Right hindlimb (tissue), 1 donor: ENCODE measurements at places on chromosomes 2 and 18.
A peak's percentile ranks its signal among the peaks of the same experiment; 100 is the strongest.

GRCh38 chr2:200467806-200468681 lies 41.8 kb downstream of the KCTD18 start:
- DNase-seq, result no peak

GRCh38 chr18:73636355-73636754 lies 511.3 kb downstream of the FBXO15 start:
- DNase-seq, result no peak

- peak; percentile 43 for DNase-seq
Measured at GRCh38 chr2:223414646-223415045, 187.5 kb downstream of the SCG2 start.

DNA sequence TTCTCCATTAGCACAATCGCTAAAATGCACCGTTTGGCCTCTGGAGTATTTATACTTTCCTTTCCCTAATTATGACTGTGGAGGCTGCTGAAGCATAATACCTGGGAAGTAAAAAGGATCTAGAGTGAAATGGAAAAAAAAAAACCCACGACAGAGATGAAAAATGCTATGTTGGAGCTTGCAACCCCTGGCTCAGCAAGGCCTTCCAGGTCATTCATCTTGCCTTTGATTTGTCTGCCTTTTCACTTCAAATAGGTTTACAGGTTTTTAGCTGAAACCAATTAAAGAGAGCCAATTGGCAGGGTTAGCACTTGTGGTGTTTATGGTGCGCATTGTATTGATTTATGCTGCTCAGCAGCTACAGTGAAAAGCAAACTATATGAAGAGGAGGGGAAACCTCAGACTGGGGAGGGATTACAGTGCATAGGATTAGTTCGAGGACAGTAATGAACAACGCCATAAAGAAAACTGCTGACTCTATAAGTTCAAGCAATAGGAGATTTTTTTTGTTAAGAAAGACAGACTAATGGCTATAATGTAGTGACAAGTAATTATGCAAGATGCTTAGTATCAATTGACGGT lies 347.9 kb downstream of the MEIS1 start:
- no peak for DNase-seq

DNA sequence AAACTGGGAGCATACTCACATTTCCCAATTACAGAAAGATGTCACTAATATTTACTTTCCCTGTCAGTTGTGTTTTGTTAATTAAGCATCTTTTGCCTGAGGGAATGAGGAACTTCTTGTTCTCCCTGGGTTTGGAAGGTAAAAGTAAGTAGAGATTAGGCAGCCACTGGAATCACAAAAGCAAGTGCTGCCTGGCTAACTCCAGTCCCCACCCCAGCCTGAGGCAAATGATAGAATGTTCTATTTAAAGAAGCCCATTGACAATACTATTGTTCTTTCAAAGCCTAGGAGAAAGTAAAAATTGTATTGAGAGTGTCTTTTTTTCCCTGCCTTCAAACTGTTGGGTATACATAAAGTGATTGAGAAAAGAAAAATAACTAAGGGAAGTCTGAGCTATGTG lies 93.8 kb downstream of the MBD2 start:
- DNase-seq, result no peak

GRCh38 chr2:38875576-38876367 lies at the start of the genes DHX57 and MORN2:
TSS of gene DHX57 (minus strand) at chr2:38875934. CDS start at chr2:38868405, 7,529 bp downstream.
TSS of gene MORN2 (plus strand) at chr2:38875976.
- DNase-seq, result peak; percentile 93

DNA sequence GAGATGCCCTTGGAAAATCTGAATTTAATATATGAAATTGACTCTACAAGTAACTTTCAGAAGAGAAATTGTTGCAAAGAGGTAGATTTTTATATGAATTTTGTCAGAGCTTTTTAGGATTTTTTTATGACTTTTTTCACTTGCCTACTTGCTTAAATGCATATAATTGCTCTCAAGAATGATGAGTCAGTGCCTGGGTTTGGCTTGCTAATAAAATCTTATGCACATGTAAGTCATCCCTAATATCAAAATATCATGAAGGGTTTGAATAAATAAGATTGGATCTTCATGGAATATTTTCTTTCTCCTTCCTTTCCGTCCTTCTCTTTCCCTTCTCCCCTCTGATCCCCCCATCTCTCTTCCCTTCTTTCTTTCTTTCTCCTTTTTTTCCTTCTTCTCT lies 354.1 kb downstream of the TXNL1 start:
- DNase-seq, result no peak

- no peak for DNase-seq
Measured at GRCh38 chr18:64202210-64202836, 53.4 kb upstream of the LINC00305 start.

DNA sequence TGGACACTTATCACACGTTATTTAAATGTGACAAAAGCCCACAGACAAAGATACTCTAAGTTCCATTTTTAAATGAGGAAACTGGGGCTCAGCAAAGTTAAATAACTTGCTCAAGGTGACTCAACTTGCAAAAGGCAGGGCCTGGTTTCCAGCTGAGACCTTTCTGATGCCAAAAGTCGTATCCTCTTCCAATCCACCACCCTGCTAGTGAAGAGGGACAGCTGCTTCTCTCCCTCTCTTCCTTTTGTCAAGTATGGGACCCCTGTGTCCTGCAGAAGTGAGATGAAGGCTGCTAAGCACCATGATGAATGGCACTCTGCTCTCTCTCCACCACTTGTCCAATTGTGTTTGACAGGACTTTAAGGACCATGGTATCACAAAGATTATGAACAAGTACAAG lies 140.9 kb downstream of the DYM start:
- no peak for DNase-seq

DNA sequence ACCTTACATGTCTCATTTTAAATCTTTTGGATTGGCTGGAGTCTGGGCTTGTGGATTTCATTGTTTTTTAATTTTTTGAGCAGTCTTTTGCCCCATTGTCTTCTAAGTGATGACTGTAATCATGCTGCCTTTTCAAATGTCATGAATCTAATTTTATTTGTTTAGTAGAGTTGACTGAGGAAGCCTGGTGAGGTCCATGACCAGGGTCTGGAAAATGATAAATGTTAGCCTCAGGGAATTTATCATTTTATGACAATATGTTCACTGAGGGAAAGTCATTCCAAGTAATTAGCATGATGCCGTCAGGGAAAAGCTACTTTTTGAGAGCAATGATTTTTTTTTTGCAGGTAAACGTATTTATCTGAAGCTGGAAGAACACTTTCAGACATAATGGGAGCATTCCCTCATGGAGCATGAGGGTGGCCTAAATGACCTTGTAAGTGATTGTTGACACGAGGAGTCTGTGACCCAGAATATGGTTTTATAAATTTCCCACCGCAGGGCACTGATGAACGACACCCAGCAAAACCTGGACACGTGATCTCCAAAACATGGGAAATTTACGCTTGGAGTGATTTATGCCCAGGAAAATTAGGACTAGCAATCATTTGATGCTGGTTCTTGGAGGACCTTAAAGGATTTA lies 155.3 kb upstream of the NABP1 start:
- no peak for DNase-seq

GRCh38 chr2:163698857-163699256 lies 37.0 kb downstream of the FIGN start:
- no peak for DNase-seq

- no peak for DNase-seq
Measured at GRCh38 chr2:67243919-67244318, 153.2 kb upstream of the ETAA1 start.

GRCh38 chr2:173239644-173240043 lies 115.0 kb upstream of the CDCA7 start:
- DNase-seq, result no peak

DNA sequence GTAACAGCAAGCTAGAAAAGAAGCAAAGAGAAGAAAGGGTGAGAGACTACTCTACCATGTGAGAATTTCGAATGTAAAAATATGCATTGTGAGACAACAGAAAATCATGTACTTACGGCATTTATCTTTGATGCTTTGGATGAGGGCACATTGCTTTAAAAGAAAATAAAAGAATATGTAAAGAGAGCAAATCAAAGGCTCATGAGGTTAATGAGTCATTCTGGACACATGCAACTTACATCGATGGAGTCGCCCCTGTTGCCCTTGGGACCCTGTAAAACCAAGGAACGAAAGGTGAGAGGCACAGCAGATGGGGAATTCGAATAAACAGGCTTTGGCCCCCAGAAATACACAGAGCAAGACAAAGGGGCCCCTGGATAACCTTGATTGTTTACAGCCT lies 69.0 kb downstream of the COL6A3 start:
- no peak for DNase-seq

GRCh38 chr18:45243340-45244110 lies 371.8 kb upstream of the SLC14A2 start:
- no peak for DNase-seq

GRCh38 chr2:196291873-196292800 lies 120.8 kb upstream of the STK17B start:
- DNase-seq, result peak; percentile 39

DNA sequence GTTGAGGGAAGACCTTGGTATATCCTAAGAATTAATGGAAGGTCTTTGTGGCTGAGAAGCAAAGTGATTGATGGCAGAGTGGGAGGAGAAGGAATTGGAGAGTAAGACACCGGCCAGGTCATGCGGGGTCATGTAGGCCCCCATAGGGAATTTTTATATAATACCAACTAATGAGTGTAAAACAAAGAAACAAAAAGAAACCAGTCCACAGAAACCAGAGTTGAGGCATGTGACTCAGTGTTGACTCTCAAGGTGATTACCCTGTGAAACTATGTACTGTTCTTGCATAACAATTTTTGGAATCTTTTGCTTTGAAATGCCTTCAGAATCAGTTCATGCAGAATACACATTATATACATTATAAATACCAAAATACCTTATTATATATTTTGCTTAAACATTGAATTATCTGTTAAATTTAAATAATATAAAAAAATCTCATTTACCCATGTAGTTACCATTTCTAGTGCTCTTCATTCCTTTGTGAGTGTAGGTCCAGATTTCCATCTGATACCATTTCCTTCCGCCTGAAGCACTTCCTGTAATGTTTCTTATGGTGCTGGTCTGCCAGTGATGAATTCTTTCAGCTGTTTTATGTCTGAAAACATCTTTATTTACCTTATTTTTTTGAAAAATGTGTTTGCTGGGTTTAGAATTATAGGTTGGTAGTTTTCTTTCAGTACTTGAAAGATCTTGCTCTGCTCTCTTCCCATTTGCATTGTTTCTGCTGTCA lies 8.6 kb downstream of the CLIP4 start:
- no peak for DNase-seq

DNA sequence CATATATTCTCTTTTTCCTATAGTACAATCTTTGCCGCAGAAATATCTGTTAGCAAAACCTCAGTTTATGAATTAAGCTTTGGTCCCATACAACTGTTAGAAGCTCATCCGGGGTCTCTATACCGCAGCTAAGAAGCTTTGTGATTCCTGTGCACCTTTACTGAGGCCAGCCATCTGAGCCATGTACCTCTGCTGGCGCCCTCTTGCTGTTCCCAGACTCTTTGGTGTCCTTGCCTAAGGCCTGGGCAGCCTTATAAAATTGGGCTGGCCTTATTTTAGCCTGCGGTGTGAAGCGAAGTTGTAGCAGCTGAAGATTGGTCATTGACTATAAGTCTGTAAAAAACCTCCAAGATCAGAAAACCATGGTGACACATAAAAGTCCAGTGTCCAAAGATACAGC lies 1135.1 kb upstream of the CHAC2 start:
- no peak for DNase-seq

- no peak for DNase-seq
Measured at GRCh38 chr2:64828261-64828660, 160.9 kb upstream of the SLC1A4 start.

DNA sequence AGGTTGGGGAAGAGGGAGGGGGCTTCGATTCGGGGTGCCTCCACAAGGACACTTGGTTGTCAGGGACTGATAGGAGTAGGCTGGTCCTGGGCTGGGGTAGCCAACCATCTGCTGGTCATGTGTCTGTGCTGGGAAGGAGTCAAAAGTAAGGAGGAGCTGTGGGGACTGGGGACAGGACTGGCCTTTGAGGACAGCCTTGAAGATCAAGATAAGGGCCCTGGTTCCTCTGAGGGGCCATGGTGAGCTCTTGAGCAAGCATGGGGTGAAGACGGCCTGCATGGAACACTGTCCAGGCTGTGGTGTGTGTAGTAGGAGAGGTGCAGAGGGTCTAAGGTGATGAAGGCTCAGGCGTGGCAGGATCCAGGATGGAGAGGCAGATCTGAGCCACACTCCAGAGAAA lies 1.7 kb downstream of the CYP27A1 start:
- no peak for DNase-seq

DNA sequence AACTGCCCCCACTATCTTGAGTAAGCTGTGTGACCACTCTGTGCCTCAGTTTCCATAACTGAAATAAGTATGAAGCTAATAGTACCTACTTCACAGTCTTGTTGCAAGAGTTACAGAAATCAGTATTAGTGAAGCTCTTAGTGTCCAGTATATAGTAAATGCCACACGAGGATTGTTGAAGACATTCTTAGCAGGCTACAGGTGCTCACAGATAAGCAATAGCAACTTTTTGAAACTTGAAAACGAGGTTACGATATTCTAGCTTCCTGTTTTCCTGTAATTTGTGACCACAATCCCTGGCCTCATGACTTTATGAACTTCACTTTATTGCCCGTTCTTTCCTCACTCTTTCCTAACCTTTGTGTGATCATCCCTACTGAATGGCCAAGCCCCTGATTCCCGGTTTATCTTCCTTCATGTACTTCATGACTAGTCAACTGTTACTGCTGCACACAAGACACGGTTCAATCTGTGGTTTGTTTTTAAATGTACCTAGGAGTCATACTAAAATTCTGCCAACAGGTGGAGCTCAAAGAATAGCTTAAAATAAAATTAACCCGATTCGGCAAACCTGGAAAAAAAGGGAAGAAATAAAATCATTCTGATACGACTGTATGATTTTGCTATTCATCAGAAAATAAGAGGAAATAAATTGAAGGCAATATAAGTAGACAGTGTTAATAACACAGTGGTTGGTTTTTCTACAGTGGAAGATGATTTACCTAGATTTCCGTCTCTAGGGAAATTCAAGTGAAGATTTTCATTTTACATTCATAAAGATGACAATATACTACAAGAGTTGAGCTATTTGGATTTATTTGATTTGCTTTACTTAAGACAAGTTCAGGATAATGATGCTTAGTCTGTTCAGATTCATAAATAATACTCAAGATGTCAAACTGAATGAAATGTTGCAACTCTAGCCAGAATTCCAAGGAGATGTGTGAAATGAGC lies 38.1 kb upstream of the STAT1 start:
- DNase-seq, result no peak

DNA sequence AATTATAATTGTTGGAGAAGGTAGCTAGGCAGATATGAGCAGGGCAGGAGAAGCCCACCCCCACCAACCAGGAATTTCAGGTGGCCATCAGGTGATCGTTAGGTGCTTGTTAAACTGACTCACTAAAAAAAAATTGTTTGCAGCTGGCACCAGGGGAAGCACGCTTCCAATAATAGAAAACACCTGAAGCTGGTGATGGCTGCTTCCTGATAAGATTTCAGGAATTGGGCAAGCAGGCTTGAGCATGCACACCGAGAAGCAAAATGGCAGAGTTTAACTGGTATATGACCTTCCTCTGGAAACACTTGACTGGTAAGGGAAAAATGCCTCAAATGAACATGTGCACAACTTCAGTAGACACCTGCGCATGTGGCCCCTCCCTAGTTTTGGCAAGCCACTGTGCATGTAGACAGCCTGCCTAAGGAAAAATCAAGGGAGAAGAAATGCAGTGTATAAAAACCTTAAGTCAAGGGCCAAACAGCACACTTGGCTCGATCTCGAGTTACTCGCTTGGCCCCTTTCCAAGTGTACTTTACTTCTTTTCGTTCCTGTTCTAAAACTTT lies 292.8 kb downstream of the CCDC85A start:
- no peak for DNase-seq
